WTC11 (cell line): ENCODE measurements at places on chromosomes 3 and 15.
A peak's percentile ranks its signal among the peaks of the same experiment; 100 is the strongest.

DNA sequence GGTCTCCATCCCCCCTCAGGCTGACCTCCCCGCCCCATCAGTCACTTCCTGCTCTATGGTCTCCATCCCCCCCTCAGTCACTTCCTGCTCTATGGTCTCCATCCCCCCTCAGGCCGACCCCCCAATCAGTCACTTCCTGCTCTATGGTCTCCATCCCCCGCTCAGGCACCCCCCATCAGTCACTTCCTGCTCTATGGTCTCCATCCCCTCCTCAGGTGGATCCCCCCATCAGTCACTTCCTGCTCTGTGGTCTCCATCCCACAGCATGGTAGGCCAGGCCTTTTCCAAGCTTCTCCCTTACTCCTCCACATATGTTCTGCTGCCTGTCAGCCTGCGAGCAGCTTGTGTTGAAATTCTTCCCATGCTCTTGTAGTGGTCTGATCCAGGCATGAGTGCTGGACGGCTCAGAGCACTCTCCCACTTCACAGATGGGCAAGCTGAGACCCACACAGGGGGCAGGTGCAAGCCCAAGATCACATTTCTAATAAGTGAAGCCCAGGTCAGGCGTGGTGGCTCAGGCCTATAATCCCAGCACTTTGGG is 36.8 kb downstream of the BDH1 start:
- no peak for DNase-seq
- H3K27me3 ChIP-seq = no peaks in the 10 kb centered on the region
- peaks cover 58% of the 10 kb centered on the region for H3K4me1 ChIP-seq

GRCh38 chr15:68935400-68935937 is 5.1 kb downstream of the SPESP1 start:
- DNase-seq = no peak
- H3K36me3 ChIP-seq = no peaks in the 10 kb centered on the region
- no peaks in the 10 kb centered on the region for H3K4me1 ChIP-seq
- no peaks in the 10 kb centered on the region for H3K27me3 ChIP-seq
- no peak overlapping the region for H3K4me3 ChIP-seq

- no peak overlapping the region for H3K4me3 ChIP-seq
- H3K36me3 ChIP-seq = no peaks in the 10 kb centered on the region
- no peak overlapping the region for H3K27ac ChIP-seq
- peak; percentile 21 for DNase-seq
- peaks cover 10% of the 10 kb centered on the region for H3K27me3 ChIP-seq
Observed at GRCh38 chr3:22089284-22089683, 338.3 kb upstream of the ZNF385D start.

DNA sequence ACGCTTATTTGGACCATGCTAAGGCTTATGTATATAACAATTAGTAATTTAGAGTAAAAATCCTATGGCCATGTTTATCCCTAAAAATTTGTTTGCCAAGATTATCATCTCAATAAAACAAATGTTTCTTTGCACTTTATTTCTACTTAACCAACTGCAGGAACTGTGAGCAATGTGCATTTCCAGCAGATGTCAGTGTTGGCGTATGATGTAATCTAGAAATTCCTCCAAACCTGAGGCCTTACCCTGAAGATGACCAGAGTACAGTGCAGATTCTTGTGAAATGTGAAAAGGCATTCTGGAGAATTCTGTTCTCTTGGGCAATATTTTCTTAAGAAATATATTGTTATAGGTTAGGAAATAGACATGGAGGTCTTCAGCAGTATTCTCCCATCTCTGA is 205.9 kb downstream of the MBNL1 start:
- H3K36me3 ChIP-seq = no peaks in the 10 kb centered on the region
- no peak overlapping the region for H3K4me3 ChIP-seq
- H3K27ac ChIP-seq = no peak overlapping the region
- H3K27me3 ChIP-seq = no peaks in the 10 kb centered on the region
- peaks cover 12% of the 10 kb centered on the region for H3K4me1 ChIP-seq

DNA sequence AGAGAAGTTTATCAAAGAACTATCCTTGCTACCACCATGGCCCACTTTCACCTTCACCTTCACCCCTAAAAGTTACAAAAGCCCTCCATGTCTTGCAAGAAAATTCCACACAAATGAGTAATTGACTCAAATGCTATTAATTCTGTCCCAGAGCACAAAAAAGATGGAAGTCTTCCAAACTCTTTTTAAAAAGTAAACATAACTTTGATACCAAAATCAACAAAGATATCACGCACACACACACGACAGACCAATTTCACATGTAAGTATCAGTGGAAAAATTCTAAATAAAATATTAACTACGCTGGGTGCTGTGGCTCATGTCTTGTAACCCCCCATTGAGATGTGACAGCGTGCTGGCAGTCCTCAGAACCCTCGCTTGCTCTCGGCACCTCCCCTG is 1.1 kb upstream of the MCCC1 start:
- no peaks in the 10 kb centered on the region for H3K27me3 ChIP-seq
- DNase-seq = no peak
- H3K4me1 ChIP-seq = peaks cover 18% of the 10 kb centered on the region
- no peak overlapping the region for H3K4me3 ChIP-seq

DNA sequence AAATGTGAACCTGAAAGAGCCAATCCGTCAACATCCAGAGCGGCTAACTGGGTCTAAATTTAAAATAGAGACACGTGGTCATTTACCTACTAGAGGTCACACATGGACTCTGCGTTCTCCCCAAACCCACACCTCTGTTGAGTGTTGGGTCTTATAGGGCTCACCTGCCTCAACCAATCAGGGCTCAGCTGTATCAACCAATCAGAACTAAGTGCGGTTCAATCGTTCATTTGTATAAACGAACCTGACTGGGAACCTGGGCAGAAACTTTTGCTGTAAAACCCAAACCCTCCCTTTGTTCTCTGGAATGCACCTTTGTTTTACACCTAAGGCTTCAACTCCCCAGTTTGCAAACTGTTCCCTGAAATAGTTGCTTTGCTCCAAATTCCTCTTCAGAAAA is 8.9 kb downstream of the DNAAF4 start:
- H3K4me1 ChIP-seq = peaks cover 5% of the 10 kb centered on the region; the same call in 1 of the 2 replicates
- H3K4me3 ChIP-seq = peak overlapping the region; percentile 87
- DNase-seq = no peak
- H3K27me3 ChIP-seq = peaks cover 10% of the 10 kb centered on the region
- no peaks in the 10 kb centered on the region for H3K36me3 ChIP-seq
- H3K27ac ChIP-seq = no peak overlapping the region

- peaks cover 3% of the 10 kb centered on the region; the same call in 1 of the 2 replicates for H3K27me3 ChIP-seq
- no peak for DNase-seq
- peaks cover 24% of the 10 kb centered on the region for H3K4me1 ChIP-seq
- H3K36me3 ChIP-seq = peaks cover 3% of the 10 kb centered on the region; the same call in 1 of the 2 replicates
Observed at GRCh38 chr3:187315872-187316271, 24.3 kb upstream of the MASP1 start.

GRCh38 chr3:177119829-177120228 is 77.5 kb downstream of the TBL1XR1 start:
- peaks cover 80% of the 10 kb centered on the region for H3K4me1 ChIP-seq
- no peak overlapping the region for H3K4me3 ChIP-seq
- H3K27ac ChIP-seq = peak overlapping the region; percentile 69; the same call in 1 of the 2 replicates
- no peaks in the 10 kb centered on the region for H3K27me3 ChIP-seq
- H3K36me3 ChIP-seq = no peaks in the 10 kb centered on the region

DNA sequence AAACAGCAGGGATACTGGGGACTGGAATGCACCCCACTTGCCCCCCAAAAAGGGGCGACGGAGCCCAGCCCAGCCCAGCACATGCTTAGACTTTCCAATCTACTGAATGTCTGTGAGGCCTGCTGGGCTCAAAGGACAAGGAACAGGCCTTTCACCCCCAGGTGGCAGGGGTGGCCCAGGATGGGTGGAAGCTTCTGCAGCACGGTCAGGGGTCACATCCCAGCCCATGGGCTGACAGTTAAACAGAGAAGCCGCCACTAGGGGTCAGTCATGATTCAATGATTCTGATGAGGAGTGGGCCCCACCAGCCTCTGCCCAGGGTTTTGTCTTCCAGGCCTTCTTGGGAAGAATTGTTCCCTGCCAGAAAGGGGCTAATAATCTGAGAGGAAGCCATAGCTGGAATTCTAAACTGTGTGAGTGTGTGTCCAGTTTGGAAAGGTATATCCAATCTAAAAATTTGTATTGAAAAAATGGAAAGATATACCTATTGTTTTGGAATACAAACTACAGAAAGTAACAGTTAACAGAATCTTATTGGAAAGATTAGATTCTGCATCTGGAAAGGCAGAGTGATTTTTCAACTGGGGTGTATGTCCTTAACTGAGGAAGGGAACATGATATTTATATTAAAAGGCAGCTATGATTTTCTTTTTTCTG is 2.2 kb downstream of the CHRNB4 start:
- DNase-seq = peak; percentile 91
- peaks cover 11% of the 10 kb centered on the region for H3K27me3 ChIP-seq
- peaks cover 19% of the 10 kb centered on the region for H3K4me1 ChIP-seq
- H3K4me3 ChIP-seq = no peak overlapping the region

GRCh38 chr3:79002465-79003372 is 765.1 kb downstream of the ROBO1 start:
- H3K27me3 ChIP-seq = no peaks in the 10 kb centered on the region
- no peak overlapping the region for H3K27ac ChIP-seq
- peaks cover 26% of the 10 kb centered on the region for H3K4me1 ChIP-seq
- H3K4me3 ChIP-seq = no peak overlapping the region
- H3K36me3 ChIP-seq = peaks cover 6% of the 10 kb centered on the region; the same call in 1 of the 2 replicates

- no peak overlapping the region for H3K4me3 ChIP-seq
- no peak for DNase-seq
- no peaks in the 10 kb centered on the region for H3K27me3 ChIP-seq
- H3K4me1 ChIP-seq = peaks cover 11% of the 10 kb centered on the region
- no peak overlapping the region for H3K27ac ChIP-seq
- H3K36me3 ChIP-seq = no peaks in the 10 kb centered on the region
Observed at GRCh38 chr3:167861649-167862048, 126.1 kb downstream of the SERPINI1 start.

GRCh38 chr15:45185903-45186770 is 1.6 kb downstream of the SHF start:
- H3K4me1 ChIP-seq = peaks cover 58% of the 10 kb centered on the region
- H3K27me3 ChIP-seq = peaks cover 32% of the 10 kb centered on the region
- H3K4me3 ChIP-seq = peak overlapping the region; percentile 85
- DNase-seq = no peak

DNA sequence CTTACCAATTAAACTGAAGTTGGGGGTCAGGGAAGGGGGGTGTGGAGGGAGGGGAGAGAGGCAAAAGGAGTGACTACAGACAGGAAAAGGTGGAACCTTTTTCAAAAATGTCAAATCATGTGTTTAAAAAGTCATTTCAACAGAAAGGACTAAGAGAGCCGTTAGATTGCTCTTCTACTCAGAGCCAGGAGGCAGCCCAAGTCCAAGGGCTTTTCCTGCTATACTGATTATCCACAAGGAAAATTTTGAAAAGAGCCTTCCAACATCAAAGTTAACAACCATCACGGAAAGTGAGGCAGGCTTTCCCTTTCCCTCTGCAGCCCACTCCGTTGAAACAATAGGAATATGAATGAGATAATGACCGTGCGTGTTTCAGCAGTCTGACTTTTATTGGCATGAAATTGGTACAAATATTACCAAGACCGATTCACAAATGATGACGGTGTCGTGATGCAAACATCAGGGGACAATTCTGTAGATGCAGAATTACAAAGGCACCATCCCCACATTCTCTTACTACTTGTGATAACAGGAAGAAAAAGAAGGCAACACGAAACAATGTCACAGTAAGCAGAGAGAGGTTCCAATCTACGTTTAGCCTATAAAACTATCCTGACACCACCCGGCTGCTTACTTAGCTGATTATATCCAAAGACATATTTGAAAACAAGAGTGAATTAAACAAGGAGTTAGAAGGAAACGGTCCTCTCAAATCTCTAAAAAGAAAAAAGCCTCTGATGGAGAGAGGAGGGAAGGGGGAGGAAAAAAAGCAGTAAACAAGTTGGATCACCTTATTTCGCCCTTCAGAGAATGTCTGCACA is 453.7 kb downstream of the FOXP1 start:
- H3K4me1 ChIP-seq = peaks cover 77% of the 10 kb centered on the region
- H3K4me3 ChIP-seq = peak overlapping the region; percentile 46
- peak overlapping the region; percentile 91 for H3K27ac ChIP-seq
- H3K36me3 ChIP-seq = no peaks in the 10 kb centered on the region
- H3K27me3 ChIP-seq = no peaks in the 10 kb centered on the region
- DNase-seq = no peak

DNA sequence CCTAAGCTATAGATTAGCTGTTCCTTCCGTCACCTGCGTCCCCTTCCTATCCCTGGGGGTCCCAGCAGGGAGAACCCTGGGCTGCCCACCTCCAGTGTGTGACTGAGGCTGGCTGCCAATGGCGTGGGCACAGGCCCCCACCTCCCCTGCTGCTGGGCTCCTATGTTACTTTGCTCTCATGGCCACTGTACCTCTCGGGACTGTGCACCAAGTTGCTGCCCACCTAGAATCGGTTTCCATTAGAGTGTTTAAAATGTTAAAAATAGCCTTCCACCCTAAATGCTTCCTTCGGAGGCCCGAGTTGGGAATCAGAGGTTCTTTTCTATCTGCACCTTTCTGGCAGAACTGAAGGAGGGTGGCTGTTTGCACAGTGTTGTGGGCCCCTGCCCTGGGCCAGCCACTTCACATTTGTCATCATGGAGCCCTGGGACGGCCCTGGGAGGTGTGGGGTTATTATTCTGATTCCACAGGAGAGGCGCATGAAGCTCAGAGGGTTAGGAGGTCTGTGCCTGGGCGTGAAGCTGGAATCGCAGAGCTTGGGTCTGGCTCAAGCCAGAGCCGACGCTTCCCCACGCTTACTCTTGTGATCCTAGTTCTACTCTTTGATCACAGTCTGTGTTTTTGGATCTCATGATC is 29.1 kb downstream of the IRAK2 start:
- DNase-seq = no peak
- no peak overlapping the region for H3K4me3 ChIP-seq
- peak overlapping the region; percentile 78 for H3K27ac ChIP-seq
- peaks cover 8% of the 10 kb centered on the region for H3K4me1 ChIP-seq

DNA sequence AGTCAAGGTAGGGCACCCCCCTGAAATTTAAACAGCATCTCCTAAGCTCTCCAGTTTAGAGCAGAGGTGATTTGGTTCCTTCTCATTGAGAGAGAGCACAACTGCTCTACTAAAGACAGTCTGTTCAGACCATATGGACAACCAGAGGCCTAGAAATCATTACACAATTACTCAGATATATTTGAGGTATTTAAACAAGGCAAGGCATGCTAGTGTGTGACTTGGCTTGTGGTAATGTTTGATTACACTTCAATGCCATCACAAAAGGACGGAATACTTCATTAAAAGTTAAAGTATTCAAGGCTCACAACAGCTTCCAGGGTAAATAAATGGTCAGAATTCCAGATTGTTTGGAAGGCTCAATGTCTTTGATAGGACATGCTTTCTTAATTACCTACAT is 110.2 kb downstream of the LRTM1 start:
- peaks cover 18% of the 10 kb centered on the region for H3K4me1 ChIP-seq
- peaks cover 87% of the 10 kb centered on the region for H3K27me3 ChIP-seq
- no peak for DNase-seq
- H3K36me3 ChIP-seq = peaks cover 12% of the 10 kb centered on the region
- H3K27ac ChIP-seq = no peak overlapping the region
- no peak overlapping the region for H3K4me3 ChIP-seq

GRCh38 chr3:180183346-180183745 is 146.6 kb upstream of the PEX5L start:
- H3K36me3 ChIP-seq = no peaks in the 10 kb centered on the region
- H3K4me1 ChIP-seq = peaks cover 22% of the 10 kb centered on the region
